HCEC 1CT (cell line): ENCODE measurements at places on chromosomes 1 and 21.

DNA sequence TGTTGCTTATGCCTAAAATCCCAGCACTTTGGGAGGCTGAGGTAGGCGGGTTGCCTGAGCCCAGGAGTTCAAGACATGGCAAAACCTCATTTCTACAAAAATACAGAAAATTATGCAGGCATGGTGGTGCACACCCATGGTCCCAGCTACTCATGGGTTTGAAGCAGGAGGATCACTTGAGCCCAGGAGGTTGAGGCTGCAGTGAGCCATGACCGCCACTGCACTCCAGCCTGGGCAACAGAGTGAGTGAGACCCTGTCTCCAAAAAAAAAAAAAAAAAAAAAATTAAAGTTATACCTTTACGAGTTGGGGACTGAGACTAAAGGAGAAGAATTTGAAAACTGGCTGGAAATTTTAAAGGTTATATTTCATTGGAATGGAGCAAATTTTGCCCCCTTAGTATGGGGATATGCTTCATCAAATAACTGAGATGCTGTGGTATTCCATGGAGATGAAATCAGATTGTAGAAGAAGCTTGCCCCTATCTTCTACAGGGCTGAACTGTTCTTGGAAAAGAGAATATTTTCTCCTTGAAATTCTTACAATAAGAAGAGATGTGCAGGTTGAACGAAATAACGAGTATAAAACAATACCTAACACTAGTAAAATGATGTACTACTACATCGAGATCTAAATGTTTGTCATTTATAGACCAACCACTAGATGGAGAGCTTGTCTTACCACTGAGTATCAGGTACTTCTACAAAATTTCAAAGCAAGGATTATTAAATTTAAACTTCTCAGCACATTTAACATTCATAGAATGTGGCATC lies 34.9 kb upstream of the SCYL3 start:
- peak; percentile 65 for DNase-seq

DNA sequence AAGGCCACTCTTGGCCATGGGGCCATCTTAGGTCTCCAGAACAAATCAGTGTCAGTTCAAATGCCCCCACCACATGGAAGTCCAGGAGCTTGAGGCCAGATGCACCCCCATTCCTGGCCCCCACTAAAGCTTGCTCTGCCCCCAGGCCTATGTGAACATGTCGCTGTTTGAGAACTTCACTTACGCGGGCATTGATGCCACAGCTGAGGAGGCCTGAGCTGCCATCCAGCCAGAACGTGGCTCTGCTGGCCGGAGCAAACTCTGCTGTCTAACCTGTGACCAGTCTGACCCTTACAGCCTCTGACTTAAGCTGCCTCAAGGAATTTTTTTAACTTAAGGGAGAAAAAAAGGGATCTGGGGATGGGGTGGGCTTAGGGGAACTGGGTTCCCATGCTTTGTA lies 15.1 kb upstream of the MPL start:
- DNase-seq: no peak

GRCh38 chr1:33970148-33970825 lies 106.4 kb downstream of the HMGB4 start:
- no peak for DNase-seq

- DNase-seq: no peak
Measured at GRCh38 chr1:150562446-150563339, 13.5 kb downstream of the ADAMTSL4 start.

DNA sequence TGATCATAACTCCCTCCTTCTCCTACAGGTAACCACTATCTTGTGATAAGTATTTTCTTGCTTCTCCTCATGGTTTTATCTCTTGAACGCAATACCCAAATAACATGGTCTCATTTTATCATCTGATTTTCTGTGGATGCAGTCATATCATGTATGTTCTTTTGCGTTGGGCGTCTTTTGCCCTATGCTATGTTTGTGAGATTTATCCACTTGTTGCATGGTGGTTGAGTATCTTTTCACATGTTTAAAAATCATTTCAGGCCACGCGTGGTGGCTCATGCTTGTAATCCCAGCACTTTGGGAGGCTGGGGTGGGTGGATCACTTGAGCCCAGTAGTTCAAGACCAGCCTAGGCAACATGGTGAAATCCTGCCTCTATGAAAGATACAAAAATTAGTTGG lies 15.6 kb downstream of the PADI3 start:
- DNase-seq: no peak

DNA sequence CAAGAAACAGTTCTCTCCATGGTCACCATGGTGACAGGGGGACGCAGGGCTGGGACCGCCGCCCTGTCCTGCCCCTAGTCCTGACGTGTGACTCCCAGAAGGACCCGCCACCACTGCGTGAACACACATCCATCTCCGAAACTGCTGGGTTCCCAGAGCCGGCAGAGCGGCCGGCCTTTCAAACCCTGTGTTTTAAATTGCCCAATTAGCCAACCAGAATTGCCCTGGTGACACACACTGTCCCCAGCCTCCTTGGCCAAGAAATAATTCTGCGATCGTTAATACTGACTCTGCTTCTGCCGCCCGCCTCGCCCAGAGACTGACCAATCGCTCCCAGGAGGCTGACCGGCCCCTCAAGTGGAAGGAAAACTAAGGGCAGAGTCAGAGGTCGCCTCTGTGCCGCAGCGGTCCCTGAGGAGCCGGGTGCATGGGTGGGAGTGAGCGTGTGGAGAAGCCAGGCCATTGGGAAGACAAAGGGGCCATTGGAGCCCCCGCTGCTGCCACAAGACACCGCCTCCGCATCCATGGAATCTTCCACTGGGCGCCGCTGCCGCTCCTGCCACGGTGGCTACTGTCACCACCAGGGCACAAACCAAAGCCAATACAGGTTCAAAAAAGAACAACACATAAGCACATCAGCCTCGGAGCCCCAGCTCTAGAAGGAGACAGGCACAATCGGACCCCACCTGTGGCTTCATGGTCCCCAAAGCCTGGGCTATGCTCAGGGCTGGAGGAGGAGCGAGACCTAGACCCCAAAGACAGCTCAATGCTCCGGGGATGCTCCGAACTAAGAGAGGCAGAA lies 273.2 kb downstream of the NPHP4 start:
- DNase-seq: no peak

- peak; percentile 54 for DNase-seq
Measured at GRCh38 chr1:1889847-1890505, 911 bp downstream of the GNB1 start.

- peak; percentile 11 for DNase-seq
Measured at GRCh38 chr1:9827558-9828185, 3.9 kb upstream of the CLSTN1 start.

DNA sequence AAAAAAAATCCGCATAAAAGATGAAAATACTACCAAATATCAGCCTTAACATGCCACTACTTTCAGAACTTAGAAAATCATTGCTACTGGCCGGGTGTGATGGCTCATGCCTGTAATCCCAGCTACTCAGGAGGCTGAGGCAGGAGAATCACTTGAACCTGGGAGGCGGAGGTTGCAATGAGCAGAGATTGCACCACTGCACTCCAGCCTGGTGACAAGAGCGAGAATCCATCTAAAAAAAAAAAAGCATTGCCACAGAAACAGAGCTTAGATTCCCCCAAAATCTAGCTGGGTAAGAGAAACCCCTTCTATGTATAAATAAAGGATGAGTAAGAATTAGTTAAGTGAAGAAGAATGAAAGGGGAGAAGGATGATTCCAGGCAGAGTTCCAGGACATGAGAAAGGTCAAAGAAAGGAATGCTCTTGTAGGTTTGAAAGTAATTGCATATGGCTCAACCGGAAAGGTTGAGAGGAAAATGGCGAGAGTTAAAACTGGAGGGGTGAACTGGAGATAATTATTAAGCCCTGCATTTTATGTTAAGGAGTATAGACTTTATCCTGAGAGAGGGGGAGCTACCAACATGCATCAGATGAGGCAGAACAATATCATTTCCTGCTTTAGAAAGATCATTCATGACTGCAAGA lies 19.7 kb upstream of the NRDC start:
- peak; percentile 98 for DNase-seq
